AG04450 (cell line): ENCODE measurements at places on chromosomes 16 and 17. TPM values are rescaled to one million over a fixed set of nuclear protein-coding genes. Genes with fewer than 3 reads are reported as not detected.

- DNase-seq = no peak
These were observed 1.5 kb upstream of the FBXL16 start for GRCh38 chr16:707062-707538.

DNA sequence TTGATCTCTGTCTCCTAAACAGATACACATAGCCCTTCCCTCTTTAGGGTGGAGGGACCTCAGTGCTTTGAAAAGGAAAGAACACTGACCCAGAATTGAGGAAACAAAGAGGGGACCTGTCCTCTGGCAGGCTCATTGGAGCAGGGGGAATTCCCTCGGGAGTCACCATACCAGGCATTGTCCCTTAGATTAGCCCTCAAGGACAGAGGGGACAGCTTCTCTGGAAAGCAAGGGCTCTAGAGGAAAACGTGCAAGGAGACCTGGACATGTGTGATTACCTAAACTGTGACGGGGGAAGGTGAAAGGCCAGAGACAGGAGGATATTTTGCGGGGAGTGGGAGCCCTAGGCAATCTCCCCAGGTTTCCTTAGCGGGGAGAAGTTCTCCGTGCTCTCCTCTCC is 7.6 kb upstream of the FZD2 start:
- DNase-seq = no peak

DNA sequence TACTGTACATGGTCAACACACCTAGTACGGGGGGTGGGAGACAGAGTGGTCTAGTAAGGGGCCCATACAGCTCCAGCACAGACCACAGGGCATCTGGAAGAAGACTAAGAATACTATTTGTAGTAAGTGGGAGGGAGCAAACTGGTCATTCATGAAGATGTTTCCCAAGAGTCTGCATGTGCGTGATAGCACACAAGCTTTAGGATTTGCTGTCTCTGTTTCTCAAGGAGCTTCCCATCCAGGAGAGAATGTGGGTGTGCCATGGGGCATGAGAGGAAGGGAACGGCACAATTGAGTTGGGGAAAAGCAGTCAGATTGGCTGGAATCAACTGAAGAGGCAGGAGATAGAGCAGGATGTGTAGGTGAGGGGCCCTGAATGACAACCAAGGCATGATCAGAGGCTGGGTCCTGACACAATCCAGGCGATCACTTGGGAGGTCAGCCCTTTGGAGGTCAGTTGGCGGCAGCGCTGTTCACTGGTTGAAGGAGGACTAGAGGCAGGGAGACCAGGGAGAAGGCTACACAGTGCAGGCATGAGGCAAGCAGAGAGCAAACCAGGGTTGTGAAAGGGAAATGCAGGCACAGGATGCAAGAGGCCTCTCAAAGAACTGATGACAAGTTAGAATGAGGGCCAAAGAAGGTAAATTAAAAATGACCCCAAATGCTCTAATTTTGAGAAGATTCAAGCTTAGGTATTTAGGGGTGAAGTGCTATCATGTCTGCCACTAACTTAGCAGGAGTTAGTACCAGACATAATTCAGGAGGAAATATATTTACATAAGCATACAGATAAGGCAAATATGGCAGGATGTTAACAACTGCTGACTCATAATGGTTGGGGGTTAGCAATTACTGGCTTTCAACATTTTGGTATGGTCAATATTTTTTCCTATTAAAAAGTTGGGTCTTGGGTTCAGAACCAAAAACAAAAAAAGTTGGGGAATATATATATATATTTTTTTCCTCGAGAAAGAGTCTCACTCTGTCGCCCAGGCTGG is 10.3 kb downstream of the UBE2O start:
- no peak for DNase-seq

Gene NPIPB8
- polyA plus RNA-seq = 0.69 and 0.81 TPM in 2 replicates

Gene KRT32
- 0.09 and 0.14 TPM in 2 replicates for polyA plus RNA-seq
